RCC 7860 (cell line): ENCODE measurements at places on chromosomes 5 and 9.
A peak's percentile ranks its signal among the peaks of the same experiment; 100 is the strongest.

DNA sequence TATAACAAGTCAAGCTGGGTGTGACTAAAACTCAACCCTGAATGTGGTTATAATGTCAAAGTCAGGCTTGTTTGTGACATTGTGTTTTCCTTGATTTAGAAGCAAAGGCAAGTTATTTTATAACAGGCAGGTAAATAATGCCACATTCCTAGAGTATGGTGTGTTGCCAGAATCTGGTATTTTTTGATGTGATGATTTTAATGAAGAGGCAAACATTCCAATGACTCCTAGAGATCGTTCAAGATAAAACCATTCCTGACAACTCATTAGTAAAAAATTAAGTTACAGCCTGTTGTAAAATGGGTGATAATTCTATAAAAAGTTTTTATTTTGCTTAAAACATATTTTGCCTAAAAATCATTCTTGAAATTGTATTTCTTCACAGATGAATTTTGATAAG is 60.0 kb downstream of the RAB14 start:
- no peak for DNase-seq

- no peak for DNase-seq
Measured at GRCh38 chr9:128225770-128226411, 22.7 kb downstream of the DNM1 start.

DNA sequence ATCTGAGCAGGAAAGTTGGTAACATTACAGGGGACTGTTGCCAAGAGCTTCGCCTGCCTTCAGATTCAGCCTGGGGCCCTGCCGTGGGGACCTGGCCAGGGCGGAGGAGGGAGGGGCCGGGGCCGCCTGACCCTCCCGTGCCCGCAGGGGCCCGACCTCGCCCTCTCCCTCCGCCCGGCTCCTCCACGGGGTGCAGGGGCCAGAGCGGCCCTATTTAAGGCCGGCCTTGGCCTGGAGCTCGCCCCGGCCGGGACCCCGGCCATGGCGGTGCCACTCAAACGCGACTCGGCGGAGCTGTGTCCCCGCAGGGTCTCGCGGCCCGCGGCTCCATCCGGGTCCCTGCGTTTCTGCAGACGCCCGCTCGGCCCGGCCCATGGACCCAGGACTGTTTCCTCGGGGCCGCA is 757 bp downstream of the TMEM250 start:
- no peak for DNase-seq

GRCh38 chr5:175889910-175890684 is 18.7 kb downstream of the CPLX2 start:
- no peak for DNase-seq

- DNase-seq, result peak; percentile 27
Measured at GRCh38 chr5:38831909-38832308, 13.9 kb upstream of the OSMR start.

- DNase-seq, result no peak
Measured at GRCh38 chr5:150401076-150401375, 11.7 kb downstream of the CD74 start.

DNA sequence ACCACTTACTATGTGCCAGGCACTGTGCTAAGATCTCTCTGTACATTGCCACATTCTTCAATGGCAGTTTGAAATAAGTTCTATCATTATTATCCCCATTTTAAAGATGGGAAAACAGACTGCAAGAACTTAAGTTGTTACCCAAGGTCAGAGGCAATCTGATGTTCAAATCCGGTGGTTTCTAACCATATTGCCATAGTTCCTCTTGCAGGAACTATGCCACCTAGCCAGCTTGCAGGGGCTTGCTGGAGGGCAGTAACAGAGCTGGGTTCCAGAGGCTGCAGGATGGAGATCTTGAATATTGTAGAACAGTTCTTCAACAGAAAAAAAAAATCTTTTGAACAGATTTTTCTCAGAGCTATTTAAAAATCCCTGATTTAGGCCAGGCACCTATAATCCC is 71.8 kb upstream of the TNFAIP8 start:
- no peak for DNase-seq

GRCh38 chr5:97192580-97193354 is 9.7 kb upstream of the RIOK2 start:
- no peak for DNase-seq
